Nephron progenitor cell (in vitro differentiated cells): ENCODE measurements at places on chromosomes 6 and 20.

GRCh38 chr6:5738211-5738610, 268.5 kb downstream of the NRN1 start:
- H3K4me3 ChIP-seq = no peak overlapping the region
- no peaks in the 10 kb centered on the region for H3K36me3 ChIP-seq
- no peaks in the 10 kb centered on the region for H3K27me3 ChIP-seq
- peaks cover 24% of the 10 kb centered on the region for H3K4me1 ChIP-seq
- DNase-seq = no peak
- H3K27ac ChIP-seq = no peak overlapping the region

GRCh38 chr20:10807013-10807412, 133.2 kb upstream of the JAG1 start:
- peaks cover 24% of the 10 kb centered on the region for H3K4me1 ChIP-seq
- peaks cover 4% of the 10 kb centered on the region for H3K27me3 ChIP-seq
- H3K36me3 ChIP-seq = no peaks in the 10 kb centered on the region
- DNase-seq = no peak
- no peak overlapping the region for H3K27ac ChIP-seq
- H3K4me3 ChIP-seq = no peak overlapping the region

DNA sequence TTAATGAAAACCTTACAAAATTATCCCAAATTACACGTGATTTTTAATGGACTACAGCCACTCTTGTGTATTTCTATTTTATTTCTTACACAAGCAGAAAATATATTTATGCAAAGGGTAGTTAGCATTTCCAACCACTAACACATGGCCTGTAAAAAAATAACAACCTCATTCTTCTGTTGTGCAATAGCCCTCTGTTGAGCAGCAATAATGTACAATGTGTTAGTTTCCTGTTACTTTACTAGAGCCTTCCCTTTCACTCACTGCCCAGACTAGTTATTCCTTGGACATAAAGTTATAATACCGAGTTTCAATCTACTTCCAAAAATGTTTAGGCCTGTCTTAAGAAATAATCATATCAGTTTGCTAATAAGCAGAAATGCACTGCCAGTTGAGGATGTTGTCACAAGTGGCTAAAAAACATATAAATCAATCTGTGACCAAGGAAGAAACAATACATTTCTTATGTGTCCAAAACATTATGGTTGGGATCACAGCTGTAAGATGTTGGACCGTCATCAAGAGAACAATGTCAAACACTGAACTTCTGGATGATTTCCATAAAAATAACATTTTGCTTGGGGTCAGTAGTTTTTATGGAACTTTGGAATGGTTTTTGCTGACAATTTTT, 73.6 kb upstream of the RNF146 start:
- H3K4me3 ChIP-seq = no peak overlapping the region
- no peak overlapping the region for H3K27ac ChIP-seq
- no peak for DNase-seq
- H3K27me3 ChIP-seq = no peaks in the 10 kb centered on the region
- H3K4me1 ChIP-seq = peaks cover 12% of the 10 kb centered on the region

GRCh38 chr6:68339488-68340131, 295.5 kb upstream of the ADGRB3 start:
- no peak for DNase-seq
- H3K4me3 ChIP-seq = no peak overlapping the region
- no peak overlapping the region for H3K27ac ChIP-seq
- H3K36me3 ChIP-seq = no peaks in the 10 kb centered on the region
- no peaks in the 10 kb centered on the region for H3K27me3 ChIP-seq
- peaks cover 6% of the 10 kb centered on the region for H3K4me1 ChIP-seq

- H3K27ac ChIP-seq = no peak overlapping the region
- no peaks in the 10 kb centered on the region for H3K4me1 ChIP-seq
- no peak for DNase-seq
- H3K4me3 ChIP-seq = no peak overlapping the region
These were observed 301.2 kb upstream of the HSF2 start for GRCh38 chr6:122098201-122098678.

GRCh38 chr6:90294989-90295853, 1.4 kb downstream of the BACH2 start:
- H3K36me3 ChIP-seq = peaks cover 10% of the 10 kb centered on the region
- peak overlapping the region; percentile 88 for H3K4me3 ChIP-seq
- peaks cover 63% of the 10 kb centered on the region for H3K4me1 ChIP-seq

DNA sequence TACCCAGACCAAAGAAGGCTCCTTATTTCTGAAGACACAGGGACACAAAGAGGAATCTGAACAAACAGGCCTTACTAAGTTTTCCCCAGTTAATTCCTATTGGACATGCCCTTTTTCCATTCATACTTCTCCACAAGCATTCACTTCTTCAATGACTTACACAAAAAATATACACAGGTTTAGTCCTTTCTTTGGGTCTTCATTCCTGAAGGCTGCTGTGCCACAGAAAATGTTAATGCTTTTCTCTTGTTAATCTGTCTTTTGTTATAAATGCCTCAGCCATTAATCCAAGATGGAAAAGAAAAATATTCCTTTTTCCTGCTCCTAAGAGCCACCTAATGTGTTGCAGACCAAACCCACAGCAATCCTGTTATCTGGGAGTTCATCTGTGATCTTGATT, 71.2 kb downstream of the QRSL1 start:
- no peaks in the 10 kb centered on the region for H3K27me3 ChIP-seq
- no peak overlapping the region for H3K4me3 ChIP-seq
- no peak overlapping the region for H3K27ac ChIP-seq
- peaks cover 20% of the 10 kb centered on the region for H3K4me1 ChIP-seq
- no peak for DNase-seq

GRCh38 chr6:119610265-119610664, 260.7 kb upstream of the MAN1A1 start:
- no peak for DNase-seq
- no peaks in the 10 kb centered on the region for H3K27me3 ChIP-seq
- no peak overlapping the region for H3K4me3 ChIP-seq
- no peak overlapping the region for H3K27ac ChIP-seq
- peaks cover 43% of the 10 kb centered on the region for H3K4me1 ChIP-seq

GRCh38 chr6:160227769-160228161, 30.9 kb downstream of the SLC22A2 start:
- no peak for DNase-seq
- no peaks in the 10 kb centered on the region for H3K36me3 ChIP-seq
- H3K27me3 ChIP-seq = peaks cover 3% of the 10 kb centered on the region
- H3K27ac ChIP-seq = no peak overlapping the region
- peaks cover 4% of the 10 kb centered on the region for H3K4me1 ChIP-seq

DNA sequence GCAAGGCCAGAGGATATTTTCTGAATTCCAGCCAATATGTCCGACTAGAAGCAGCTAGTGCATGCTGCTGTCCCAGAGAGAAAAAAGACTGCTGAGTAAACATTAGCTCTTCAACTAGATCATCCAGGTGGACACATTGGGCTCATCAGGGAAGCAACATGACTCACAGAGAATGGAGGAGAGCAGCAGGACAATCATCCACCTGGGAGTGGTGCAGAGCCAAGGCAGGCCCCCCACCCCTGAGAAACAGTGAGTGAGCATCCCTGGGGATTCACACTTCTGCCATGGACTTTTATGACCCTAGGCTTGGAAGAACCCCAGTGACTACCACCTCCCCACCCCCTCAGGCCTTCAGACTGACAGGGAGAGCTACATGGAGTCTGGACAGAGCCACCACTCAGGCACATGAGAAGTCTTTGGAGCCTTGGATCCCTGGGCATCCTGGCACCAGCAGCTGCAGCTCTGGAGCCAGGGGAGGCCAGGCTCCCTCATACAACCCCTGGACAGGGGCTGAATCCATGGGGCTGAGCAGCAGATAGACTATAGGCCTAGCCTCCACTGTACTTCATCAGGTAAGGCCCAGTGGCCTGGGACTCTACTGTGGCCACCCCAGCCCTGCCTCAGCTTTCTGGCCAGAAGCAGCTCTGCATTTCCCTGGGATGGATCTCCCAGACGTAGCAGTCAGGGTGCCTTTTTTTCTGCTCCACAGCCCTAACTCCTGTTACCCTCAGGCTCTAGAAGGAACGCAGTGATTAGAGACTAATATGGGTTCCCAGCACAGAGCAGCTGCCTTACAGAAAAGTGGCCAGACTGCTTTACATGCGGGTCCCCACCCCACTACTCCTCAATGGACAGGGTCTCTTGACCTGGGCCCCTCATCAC, 82.9 kb upstream of the RNF217 start:
- H3K36me3 ChIP-seq = no peaks in the 10 kb centered on the region
- H3K27me3 ChIP-seq = no peaks in the 10 kb centered on the region

- DNase-seq = no peak
- H3K27ac ChIP-seq = no peak overlapping the region
- peaks cover 14% of the 10 kb centered on the region for H3K27me3 ChIP-seq
- peaks cover 20% of the 10 kb centered on the region for H3K4me1 ChIP-seq
- H3K4me3 ChIP-seq = no peak overlapping the region
- H3K36me3 ChIP-seq = no peaks in the 10 kb centered on the region
These were observed 3.8 kb upstream of the MYBL2 start for GRCh38 chr20:43662943-43663655.

GRCh38 chr20:6966721-6967120, 199.2 kb downstream of the BMP2 start:
- H3K4me3 ChIP-seq = no peak overlapping the region
- no peaks in the 10 kb centered on the region for H3K27me3 ChIP-seq
- no peaks in the 10 kb centered on the region for H3K36me3 ChIP-seq
- DNase-seq = no peak
- H3K27ac ChIP-seq = no peak overlapping the region

DNA sequence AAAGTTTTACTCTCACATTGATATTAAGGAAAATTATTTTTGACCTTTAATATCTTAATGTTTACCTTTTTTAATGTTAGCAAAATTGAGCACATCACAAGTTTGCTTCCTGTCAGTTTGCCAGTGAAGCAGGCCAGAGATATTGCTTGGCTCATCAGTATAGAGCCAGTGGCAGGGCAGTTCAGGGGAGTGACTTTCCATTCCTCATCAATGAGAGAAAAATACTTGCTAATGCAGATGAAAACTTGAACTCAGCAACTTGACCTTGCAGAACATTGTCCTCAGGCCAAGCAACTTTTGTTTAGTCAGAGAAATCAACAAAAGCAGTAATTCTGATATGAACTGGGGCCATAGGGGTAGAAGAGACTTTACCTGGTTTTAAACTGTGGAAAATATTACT, 6.9 kb downstream of the TAB2 start:
- no peak for DNase-seq
- no peak overlapping the region for H3K4me3 ChIP-seq
- peaks cover 34% of the 10 kb centered on the region for H3K4me1 ChIP-seq
- no peaks in the 10 kb centered on the region for H3K27me3 ChIP-seq
- peaks cover 12% of the 10 kb centered on the region for H3K36me3 ChIP-seq

GRCh38 chr6:79946272-79947190, 822 bp downstream of the ELOVL4 start:
- no peaks in the 10 kb centered on the region for H3K36me3 ChIP-seq
- H3K4me3 ChIP-seq = peak overlapping the region; percentile 97
- peak overlapping the region; percentile 89 for H3K27ac ChIP-seq
- peak; percentile 53 for DNase-seq
- peaks cover 11% of the 10 kb centered on the region for H3K27me3 ChIP-seq
